ENCODE measurements at places on chromosomes 7 and 10.
A peak's percentile ranks its signal among the peaks of the same experiment; 100 is the strongest.

GRCh38 chr10:3708852-3709251 is 76.2 kb downstream of the KLF6 start:
- DNase-seq = no peak

GRCh38 chr10:75326306-75326705 is 75.3 kb downstream of the ZNF503 start:
- no peak for DNase-seq

GRCh38 chr10:5942001-5942400 is 35.3 kb downstream of the IL15RA start:
- no peak for DNase-seq

DNA sequence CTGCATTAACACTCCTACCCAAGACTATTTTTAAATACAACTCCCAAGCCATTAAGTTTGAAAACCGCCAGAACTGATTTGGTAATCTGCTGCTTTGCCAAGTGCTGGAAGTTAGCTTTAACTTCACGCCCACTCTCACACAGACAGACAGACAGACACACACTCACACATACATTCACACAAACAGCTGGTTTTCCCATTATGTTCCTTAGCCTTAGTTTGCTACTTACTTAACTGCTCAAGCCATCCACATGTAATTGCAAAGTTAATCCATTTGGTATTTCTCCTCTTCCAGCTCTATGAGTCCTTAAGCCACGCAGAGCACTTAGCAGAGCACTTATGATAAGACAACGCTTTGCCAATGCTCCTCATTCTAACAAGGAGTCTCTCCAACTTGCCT is 8.3 kb downstream of the COBL start:
- no peak for DNase-seq

GRCh38 chr10:51699145-51699474 is 285 bp downstream of the CSTF2T start:
- DNase-seq = no peak

DNA sequence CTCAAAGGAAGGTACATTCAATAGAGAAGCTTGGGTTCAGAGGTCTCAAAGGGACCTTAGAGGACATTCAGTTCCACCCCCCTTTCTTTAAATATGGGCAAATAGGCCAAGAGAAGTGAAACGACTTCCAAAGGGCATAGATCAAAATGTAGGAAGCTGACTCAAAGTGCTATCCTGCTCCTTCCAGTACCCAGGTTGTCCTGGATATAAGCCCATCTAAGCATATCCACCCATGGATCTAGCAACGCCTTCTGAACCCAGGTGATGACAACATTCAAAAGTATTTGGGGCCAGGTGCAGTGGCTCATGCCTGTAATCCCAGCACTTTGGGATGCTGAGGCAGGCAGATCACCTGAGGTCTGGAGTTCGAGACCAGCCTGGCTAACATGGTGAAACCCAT is 5.3 kb downstream of the ATXN7L1 start:
- no peak for DNase-seq

GRCh38 chr7:149716932-149717307 is 56.5 kb downstream of the ZNF467 start:
- DNase-seq = no peak

- DNase-seq = no peak
These were observed 62.0 kb upstream of the RNF32 start for GRCh38 chr7:156578578-156578940.

DNA sequence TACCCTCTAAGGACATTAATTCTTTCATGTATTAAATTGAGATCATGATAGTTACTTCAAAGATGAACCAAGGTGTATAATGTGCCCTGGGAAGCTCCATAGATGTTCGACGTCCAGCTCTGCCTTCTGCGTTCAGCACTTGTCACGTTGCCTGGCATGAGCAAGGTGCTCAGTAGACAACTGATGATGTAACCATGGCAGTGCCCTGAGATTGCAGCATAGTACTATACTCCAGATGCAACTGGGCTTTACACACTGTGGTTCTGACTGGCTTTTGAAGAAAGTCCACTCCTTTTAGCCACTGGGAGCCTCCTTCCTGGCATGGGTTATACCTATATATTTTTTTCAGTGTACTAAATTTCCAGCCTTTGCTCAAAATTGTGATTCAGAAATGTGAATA is 355.8 kb upstream of the SORCS1 start:
- DNase-seq = no peak

DNA sequence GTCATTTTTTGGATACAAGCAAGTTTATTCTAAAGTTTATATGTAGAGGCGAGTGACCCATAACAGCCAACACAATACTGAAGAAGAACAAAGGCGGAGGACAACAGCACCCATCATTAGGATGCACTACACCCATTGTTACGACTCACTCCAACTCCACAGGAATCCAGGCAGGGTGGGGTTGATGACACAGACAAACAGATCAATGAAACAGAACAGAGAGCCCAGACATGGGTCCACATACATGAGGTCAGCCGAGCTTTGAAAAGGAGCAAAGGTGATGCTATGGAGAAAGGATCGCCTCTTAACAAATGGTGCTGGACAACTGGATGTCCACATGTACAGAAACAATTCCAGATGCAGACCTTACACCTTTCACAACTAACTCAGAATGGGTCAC is 426.4 kb downstream of the PTPRN2 start:
- DNase-seq = no peak

DNA sequence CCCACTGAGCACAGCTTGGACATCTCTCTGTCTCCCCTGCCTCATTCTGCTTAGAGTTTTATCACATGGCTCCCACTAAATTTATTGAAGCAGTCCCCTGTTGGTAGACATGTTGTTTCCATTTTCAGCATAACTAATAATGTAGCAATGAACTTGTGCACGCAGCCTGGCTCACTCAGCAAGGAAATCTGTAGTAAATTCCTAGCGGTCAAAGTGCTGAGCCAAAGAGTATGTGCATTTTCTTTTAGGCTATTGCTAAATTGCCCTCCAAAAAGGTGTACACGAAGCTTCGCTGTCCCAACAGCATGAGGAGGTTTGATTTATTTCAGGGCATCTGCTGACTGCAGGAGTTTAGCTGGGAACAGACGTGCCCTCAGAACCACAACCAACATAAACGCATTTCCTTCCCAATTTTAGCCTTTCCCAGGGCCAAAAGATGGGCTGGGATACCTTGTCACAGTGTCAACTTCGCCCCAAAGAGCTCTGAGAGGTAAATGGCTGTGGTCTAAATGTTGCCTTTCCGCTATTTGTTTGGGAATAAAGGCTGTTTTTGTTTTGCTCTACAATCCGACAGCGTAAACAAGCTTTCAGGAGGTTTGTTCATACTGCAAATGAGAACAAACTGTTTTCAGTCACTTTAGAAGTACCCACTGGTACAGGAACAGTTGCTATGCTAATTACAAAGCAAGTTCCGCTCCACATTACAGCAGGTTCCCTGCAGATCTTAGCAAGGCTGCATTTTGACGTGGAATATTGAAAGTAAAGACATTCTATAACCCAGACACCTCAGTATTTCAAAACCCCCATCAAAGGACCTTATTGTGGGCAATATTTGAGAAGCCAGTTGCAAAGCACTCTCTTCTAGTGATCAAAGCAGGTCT is 16.8 kb downstream of the VSIR start:
- no peak for DNase-seq

GRCh38 chr7:129197771-129198170 is 9.3 kb downstream of the SMO start:
- DNase-seq = no peak

- no peak for DNase-seq
These were observed 1375.1 kb upstream of the LRRTM3 start for GRCh38 chr10:65550761-65551160.

DNA sequence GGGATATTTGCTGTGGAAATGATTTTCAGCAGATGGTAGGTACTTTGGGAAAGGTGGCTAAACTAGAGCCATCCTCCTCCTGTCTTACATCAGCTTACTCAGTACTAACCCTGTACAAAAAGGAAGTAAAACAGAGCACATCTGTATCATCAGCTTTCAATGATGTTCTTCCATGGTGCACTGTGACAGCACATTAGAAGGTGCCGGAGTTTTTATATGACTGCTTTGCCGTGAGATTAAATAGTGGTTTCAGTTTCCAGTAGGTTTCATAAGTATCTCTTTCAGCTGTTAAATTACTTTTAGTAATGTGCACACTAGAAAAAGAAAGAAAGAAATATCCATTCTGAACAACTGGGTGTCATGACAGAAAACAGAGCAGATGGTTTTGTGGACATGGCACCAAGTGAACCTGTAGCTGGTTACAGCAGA is 86.5 kb downstream of the ARID5B start:
- DNase-seq = no peak

GRCh38 chr10:114306116-114306973 is 67.3 kb downstream of the VWA2 start:
- DNase-seq = no peak

- DNase-seq = no peak
These were observed 85.4 kb downstream of the PCLO start for GRCh38 chr7:83077328-83077727.

DNA sequence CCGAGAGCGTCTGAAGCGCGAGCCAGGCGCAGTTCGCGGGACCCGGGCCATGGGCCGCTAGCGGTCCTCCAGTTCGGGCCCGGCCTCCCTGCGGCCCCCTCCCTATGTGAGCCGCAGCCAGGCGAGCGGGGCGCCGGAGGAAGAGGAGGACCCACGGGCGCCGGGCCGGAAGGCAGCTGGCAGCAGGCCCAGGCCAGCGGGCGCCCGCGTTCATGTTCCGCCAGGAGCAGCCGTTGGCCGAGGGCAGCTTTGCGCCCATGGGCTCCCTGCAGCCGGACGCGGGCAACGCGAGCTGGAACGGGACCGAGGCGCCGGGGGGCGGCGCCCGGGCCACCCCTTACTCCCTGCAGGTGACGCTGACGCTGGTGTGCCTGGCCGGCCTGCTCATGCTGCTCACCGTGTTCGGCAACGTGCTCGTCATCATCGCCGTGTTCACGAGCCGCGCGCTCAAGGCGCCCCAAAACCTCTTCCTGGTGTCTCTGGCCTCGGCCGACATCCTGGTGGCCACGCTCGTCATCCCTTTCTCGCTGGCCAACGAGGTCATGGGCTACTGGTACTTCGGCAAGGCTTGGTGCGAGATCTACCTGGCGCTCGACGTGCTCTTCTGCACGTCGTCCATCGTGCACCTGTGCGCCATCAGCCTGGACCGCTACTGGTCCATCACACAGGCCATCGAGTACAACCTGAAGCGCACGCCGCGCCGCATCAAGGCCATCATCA is 1.1 kb downstream of the ADRA2A start:
- DNase-seq = peak; percentile 51

DNA sequence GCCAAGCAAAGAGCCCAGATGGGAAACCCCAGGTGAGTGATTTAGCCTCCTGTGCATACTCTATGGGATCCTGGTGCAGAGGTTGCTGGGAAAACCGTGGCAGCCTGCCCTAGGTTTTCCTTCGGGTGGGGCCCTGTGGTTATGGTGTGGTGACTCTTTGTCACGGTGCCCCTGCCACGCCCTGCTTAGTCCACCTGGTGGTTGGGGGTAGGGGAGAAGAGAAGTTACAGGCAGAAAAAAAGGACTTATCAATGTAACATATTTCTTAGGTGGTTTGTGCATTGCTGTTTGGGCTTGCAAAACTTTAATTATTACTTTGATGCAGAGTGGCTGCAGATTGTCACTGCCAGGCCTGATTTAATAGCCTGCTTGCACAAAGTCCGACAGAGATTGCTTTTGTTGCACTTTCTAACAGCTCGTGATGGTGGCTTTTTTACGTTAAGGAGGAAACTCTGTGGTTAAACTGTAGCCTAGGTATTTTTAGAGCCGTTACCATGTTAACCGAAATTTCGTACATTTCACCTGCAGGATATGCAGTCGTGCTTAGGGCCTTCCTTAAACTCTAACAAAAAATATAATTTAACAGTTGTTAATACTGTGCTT is 197.4 kb downstream of the RNLS start:
- DNase-seq = peak; percentile 60

DNA sequence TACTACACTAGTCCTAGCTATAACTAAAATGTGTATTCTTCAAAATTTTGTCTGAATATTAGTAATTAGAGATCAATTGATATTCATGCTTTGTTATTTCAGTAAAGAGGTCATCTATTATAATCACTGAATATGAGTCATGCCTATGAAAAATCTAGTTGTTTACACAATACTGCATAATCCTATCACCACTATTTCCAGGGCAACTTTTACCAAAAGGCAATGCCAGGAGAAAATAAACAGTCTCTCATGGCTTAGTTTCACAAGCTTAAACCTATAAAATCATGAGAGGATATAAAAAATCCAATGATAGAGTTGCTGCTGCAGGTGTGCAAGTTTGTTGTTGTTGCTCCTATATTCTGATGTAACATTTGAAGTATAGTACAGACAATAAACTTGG is 149.9 kb upstream of the COL1A2 start:
- DNase-seq = no peak

DNA sequence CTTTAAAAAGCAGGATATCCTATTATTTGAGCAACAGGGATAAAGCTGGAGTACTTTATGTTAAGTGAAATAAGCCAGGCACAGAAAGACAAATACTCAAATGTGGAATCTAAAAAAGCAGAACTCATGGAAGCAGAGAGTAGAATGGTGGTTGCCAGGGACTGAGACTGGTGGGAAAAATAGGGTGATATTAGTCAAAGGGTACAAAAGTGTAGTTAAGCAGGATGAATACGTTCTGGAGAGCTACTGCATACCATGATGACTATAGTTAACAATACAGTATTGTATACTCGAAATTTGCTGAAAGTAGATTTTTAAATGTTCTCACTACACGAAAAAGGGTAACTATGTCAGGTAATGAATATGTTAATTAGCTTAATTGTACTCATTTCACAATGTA is 125.5 kb upstream of the VSTM2A start:
- no peak for DNase-seq

GRCh38 chr10:12675186-12675585 is 325.8 kb downstream of the CAMK1D start:
- no peak for DNase-seq

DNA sequence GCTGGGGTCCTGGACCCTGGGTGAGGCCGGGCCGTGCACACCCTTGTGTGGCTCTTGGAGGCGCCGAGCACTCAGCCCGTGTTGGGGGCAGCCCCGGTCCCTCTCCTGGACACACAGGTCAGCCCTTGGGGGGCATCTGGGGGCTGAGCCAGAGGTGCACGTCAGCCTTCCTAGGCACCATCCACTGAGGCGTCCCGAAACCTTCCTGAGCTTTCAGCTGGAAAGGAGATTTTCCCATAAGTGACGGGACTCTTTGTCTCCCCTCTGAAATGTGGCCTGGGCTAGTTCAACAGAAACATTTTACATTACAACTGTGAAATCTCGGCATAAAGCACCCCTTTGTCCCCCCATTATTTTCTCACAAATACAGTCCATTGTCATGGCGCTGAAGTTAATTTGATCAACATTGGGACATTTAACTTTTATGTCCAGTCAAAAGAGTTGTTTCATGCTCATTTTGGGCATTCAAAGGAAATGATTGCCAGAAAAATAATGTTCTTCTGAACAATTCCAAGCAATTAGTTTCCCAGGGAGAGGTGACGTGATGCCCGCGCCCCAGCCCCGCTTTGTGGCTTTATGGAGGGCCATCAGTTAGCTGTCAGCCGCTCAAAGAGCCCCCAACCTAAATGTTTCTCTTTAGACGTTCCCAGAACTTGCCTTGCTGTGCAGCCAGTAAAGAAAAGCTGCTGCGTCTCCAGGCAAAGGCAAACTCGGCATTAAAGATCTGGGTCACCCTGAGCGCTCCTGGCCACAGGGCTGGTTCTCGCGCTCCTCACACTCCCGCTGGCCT is 70.8 kb downstream of the NKX6-2 start:
- peak; percentile 49 for DNase-seq

- DNase-seq = peak; percentile 25
These were observed 70.5 kb upstream of the COL13A1 start for GRCh38 chr10:69731184-69731583.

- no peak for DNase-seq
These were observed 267.0 kb downstream of the MAD1L1 start for GRCh38 chr7:1965579-1966294.
